NCI-H1694 (cell line): ENCODE measurements at places on chromosomes 12 and 14.

GRCh38 chr12:31220633-31221550 is 105.1 kb downstream of the SINHCAF start:
- no peak for DNase-seq

- DNase-seq = no peak
Observed at GRCh38 chr12:124805050-124805449, 58.6 kb downstream of the SCARB1 start.

DNA sequence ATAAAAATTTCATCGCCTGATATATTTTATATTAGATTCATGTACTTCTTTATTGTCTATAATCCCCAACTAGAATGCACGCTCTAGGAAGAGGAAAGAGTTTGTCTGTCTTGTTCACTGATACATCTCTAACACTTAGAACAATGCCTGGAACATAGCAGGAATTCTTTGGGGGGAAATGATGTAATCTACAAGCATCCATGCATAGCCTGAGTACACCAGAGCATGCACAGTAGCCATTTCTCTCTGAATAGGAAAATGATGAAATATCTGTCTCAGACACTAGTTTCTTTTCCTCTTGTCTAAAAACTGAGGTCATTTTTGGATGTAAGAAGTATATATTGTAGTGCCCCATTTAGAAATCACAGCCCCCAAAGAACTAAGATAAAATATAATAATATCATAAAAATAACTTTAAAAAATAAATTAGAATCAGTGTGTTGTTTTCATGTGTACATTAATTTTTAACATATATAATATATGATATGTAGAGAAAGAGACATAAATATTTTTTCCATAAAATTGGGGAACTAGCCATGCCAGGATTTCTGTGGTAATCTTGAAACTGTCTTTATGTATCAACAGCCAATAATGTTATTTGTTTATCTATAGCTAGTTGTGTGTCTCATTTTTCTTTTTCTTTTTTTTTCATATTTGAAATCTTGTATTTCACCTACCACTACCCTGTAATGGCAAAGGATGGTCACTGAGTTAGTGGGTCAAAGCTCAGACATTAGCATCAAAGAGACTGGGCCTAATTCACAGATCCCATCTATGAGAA is 155.6 kb upstream of the TMCC3 start:
- DNase-seq = no peak

DNA sequence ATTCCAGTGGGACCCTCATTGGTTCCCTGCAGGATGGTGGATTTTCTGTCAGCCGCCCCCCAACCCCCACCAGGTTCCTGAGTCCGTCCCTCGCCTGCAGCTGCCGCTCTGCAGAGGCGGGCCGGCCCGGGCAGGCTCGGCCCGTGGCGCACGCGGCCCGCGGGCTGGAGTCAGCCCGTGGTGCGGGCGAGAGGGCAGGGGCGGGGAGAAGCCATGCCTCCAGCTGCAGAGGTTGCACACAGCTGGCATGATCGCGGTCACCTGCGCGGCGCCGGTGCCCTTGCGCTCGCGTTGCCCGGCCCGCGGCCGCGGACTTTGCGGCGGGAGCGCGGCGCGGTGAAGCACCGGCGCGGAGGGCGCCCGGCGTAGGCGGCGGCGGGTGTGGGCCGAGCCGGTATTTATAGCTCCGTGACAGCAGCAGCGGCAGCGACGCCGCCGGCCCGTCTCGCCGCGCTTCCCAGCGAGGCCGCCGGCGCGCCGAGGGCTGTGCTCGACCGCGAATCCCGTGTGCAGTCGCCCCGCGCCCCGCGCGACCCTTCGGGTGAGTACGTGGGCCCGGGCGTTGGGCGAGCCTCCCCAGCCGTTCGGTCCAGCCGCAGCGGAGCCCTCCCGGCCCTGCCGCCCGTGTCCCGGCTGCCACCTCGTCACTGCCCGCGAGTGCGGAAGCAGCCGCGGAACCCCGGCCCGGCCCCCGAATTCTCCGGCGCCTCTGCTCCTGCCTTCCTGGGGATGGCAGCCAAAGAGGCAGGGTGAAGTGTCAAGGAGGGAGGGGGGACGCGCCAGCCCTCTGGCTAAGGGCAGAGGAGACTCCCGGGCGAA is at the start of gene TMEM117:
Gene TMEM117 (plus strand): TSS at position 426 of the 819 bp plus-strand sequence.
- no peak for DNase-seq

DNA sequence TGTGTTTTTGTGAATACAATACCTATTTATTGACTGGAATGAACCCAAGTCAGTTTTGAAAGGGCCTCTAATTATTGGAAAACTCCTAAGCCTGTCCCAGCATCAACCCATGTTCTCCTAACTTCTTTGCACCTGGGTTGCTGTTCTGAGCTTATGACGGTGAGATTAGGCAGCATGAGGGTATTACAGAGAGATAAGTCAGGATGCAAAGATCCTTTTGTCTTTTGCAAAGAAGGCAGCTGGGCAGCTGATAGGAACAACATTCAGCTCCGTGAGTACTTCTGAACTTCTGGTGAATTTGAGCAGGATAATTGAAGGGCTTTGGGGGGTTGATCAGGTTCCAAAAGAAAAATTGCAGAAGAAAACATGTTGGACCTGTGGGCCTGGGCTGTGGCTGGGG is at the start of gene PDE6H:
Gene PDE6H (plus strand): TSS at position 227 of the 400 bp plus-strand sequence. CDS start 4,971 bp downstream, outside the sequence.
- no peak for DNase-seq

DNA sequence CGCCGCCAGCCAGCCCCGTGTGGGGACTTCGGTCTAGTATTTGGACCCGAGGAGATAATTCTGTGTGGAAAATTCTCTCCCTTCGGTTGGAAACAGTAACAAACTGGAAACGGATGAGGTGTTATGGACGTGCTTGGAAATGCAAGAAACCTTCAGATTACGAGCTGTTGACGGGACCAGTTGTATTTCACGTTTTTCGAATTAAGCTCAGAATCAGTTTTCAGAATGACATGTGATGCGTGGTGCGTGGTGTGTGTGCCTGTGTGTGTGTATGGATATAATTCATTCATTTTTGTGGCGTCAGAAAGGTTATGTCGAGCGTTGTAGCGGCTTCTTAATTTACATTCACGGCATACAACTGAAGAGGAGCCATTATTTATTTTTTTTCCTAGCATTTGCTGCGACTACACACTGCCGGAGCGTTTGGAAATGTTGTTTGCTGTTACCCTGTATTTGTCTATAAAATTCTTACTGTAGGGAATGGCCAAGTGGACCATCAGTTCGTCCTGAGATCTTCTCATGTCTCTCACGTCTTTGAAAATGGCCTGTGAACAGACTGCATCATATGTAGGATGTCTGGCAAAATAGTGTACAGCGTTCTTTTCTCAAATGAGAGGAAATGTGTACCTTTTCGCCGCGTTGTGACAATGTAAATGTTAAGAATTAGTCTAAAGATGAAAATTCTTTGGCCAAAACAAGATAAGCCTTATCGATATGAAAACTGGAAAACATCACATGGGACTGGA is 1.3 kb downstream of the TRAF3 start:
- peak; percentile 49 for DNase-seq

DNA sequence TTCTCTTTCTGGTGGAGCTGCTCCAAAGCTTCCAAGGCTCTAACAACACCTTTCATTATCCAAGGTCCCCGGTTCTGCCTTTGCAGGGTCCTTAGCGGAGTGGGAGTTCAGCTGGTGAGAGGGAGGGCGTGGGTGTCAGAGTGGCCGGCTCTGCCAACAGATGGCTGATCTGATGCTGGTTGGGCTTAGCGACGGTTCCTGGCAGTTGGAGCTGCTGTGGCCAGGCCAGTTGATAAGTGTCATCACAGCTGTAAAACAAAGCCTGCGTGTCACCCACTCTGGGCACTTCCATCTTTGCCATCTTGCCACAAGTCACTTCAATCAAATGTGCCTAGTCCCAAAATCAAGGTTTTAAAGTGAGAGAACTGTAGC is 36.3 kb downstream of the RIN3 start:
- DNase-seq = peak; percentile 28

GRCh38 chr12:108884116-108885012 is 4.5 kb downstream of the DAO start:
- DNase-seq = no peak

GRCh38 chr12:75666939-75667334 is 155.5 kb upstream of the KRR1 start:
- DNase-seq = no peak

GRCh38 chr12:1443421-1444141 is 150.8 kb downstream of the FBXL14 start:
- no peak for DNase-seq

DNA sequence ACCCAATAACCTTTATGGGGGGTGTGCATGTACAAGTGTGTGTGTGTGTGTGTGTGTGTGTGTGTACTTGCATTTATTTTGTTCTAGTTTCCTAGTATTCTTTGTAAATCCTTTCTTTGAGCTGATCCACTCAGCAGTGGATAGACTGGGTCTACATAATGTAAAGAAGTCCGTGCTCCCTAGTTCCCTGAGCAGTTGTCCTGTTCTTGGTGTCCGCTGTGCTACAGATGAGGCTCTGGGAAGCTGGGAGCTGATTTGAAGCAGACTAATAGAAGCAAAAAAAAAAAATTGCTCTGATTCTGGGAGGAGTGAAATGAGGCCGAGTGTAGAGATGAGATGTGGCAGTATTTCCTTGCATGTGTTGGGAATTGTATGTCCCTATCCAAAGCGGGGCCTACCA is 150.4 kb upstream of the WSCD2 start:
- DNase-seq = no peak

GRCh38 chr12:64892561-64892960 is 68.1 kb downstream of the TBC1D30 start:
- DNase-seq = no peak
